ENCODE measurements at places on chromosomes 12 and 14.

DNA sequence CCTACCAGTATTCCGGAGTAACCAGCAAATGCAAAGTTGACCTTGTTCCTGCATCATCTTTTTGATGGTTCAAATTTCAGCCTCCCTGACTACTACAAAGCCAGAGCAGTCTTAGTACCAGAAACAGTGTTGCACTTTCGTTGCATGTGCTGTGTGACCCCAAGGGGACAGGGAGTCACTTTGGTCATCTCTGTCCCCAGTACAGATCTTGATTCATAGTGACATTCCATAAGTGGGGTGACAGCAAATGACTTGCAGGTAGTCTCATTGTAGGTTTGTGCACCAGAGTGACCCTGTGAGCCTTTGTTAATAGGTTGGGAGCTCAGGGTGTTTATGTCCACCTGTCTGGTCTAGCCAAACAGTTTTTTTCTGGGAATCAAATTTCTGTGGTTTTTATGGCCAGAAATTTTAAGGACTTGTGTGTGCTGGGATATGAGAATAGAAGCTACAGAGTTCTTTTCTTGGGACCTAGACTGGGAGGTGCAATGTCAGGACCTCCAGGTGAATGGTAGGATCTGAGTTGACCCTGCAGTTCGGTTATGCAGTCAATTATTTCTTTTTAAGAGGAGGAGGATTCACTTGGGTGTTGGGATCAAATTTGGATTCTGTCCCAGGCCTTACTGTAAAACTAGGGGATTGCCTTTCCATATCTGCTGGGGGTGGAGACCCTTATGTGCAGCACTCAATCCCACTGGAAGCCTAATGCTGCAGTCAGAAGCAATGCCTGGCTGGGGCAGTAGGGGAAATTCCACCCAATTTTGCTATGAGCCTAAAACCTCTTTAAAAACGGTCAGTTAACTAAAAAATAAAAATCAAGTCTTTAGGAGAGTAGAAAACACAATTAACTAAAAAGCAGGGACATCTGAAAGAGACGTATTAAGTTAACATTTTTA is 10.1 kb downstream of the EIF5 start:
- DNase-seq = no peak

GRCh38 chr14:101233391-101233790 is 327.9 kb upstream of the DIO3 start:
- DNase-seq = no peak

- no peak for DNase-seq
These were observed 152.0 kb downstream of the DACT1 start for GRCh38 chr14:58789736-58790135.

GRCh38 chr14:92687681-92688433 is 60.6 kb downstream of the LGMN start:
- no peak for DNase-seq

DNA sequence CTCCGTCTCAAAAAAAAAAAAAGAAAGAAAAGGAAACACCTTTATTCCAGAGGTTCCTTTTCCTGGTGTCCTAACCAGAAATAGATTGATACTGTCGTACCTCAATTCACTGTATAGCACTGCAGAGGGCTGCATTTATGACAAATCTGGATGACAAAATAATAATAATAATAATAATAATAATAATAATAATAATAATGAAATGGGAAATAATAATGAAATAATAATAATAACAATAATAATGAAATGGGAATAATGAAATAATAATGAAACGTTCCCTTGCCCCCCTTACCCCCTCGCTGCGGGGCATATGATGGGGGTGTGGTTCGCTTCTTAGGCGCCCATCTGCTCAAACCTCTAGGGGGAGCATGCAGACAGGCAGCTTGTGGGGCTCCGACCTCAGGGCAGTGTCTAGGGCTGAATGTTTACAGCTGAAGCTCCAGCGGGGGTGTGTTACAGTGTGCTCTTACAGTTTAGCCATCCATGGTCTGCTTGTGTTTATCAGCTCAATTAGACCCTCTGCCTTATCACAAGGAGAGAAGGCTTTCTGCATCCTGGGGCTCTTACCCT is 1088.3 kb upstream of the SEL1L start:
- no peak for DNase-seq

GRCh38 chr12:50053583-50053982 is 3.8 kb upstream of the ASIC1 start:
- DNase-seq = no peak

DNA sequence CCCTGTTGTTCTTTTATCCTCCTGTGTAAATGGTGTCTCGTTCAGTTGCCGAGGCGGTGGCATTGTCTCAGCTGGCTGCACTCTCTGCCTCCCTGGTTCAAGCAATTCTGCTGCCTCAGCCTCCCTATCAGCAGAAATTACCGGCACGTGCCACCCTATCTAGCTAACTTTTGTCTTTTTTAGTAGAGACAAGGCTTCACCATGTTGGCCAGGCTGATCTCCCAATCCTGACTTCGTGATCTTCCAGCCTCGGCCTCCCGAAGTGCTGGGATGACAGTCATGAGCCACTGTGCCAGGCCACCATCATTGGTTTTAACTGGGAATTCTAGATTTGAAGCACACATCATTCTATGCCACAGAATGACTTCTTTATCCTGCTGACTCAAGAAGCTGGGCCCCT is 175.3 kb upstream of the ALG10B start:
- no peak for DNase-seq

DNA sequence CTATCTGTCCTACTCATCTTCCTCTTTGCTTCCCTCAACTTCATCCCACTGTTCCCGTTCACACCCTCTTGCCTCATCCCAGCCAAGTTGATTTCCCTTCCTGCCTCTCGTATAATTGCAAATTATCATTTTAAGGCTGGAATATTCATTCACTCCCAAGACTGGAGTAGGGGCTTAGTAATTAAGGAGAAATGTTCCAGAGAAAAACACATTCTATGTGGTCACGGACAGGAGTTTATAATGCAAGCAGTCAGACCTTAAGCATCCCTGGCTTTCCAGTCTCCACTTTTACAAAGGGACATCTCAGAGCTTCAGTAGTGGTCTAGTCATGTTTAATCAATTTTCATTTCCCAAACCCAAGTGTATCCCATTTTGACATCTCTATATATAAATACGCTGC is 54.9 kb downstream of the TMEM132D start:
- DNase-seq = no peak

DNA sequence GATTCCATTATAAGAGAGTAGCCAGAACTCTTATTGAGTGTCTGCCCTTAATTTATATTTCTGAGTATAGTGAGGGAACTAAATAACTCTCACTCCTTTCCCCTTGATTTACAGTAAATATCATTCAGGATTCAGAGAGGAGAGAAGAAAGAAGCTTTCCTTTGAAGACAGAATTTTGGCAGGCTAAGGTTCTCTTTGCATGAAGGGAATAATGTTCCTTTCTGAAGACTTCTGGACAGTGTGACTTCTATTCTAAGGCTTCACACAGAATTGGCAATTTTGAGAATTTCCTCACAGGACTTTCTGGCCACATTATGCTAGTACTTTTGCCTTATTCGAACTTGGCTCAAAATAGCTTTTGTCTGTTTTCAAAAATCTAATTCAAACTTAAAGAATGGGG is 352.2 kb upstream of the FBXO33 start:
- DNase-seq = no peak

GRCh38 chr14:84209031-84209430 is 1320.9 kb upstream of the FLRT2 start:
- DNase-seq = no peak

DNA sequence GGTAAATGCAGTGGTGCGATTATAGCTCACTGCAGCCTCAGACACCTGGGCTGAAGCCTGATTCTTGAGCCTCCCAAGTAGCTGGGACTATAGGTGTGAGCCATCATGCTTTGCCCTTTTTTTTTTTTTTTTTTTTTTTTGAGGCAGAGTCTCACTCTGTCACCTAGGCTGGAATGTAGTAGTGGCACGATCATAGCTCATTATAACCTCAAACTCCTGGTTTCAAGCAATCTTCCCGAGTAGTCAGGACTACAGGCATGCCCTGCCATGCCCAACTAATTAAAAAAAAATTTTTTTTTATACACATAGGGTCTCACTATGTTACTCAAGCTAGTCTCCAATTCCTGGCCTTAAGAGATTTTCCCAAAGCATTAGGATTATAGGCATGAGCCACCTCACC is 6.9 kb downstream of the ATP2A2 start:
- DNase-seq = no peak

- DNase-seq = no peak
These were observed 4.5 kb downstream of the TCTN2 start for GRCh38 chr12:123675436-123675835.

GRCh38 chr14:99468836-99469592 is 11.6 kb downstream of the SETD3 start:
- DNase-seq = no peak

- no peak for DNase-seq
These were observed 134.5 kb downstream of the SLC38A1 start for GRCh38 chr12:46134205-46134811.

DNA sequence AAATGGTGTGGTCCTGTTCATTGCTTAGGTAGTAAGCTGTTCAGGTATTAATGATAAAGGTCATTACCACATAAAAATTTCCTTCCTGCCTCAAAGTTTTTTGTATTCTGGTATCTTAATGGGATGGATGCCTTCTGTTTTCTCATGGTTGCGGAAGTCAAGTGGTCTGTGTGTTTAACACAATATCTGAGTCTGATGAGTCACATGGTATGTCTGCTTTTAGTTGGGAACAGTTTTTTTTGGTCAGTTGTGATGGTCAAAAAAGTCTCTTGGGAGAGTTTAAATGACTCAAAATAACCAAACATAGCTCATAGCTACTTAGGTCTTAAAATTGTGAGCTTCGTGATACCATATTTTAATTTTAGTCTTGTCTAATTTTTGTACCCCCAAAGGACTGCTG is 40.7 kb downstream of the STK38L start:
- no peak for DNase-seq

DNA sequence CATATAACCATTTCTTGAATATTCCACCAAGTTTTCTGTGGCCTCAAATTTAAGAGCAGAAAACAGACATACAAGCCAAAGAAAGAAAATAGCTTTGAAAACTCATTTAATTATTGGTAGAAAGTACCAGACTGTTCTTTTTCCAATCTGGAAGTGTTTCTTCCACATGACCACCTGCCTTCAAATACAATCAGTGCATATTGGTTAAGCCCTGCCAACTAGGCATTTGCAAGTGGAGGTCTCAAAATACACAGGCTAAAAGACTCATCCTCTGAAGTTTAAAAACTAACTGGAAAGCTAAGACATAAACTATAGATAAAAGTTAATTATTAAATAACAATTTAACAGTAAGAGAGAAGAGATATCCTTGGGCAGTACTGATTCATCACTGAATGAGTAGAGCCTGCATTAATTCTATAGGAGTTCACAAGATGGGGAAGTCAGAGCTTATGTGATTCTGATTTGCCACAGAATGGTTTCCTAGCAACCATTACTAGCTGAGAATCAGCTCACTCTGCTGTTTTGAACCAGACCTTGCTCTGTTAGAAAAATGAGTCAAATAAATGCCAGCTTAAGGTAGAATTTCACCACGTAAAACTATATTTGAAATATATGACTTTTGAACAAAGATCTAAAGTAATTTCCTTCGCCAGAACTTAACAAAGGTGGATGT is 433.8 kb downstream of the FUT8 start:
- DNase-seq = no peak

DNA sequence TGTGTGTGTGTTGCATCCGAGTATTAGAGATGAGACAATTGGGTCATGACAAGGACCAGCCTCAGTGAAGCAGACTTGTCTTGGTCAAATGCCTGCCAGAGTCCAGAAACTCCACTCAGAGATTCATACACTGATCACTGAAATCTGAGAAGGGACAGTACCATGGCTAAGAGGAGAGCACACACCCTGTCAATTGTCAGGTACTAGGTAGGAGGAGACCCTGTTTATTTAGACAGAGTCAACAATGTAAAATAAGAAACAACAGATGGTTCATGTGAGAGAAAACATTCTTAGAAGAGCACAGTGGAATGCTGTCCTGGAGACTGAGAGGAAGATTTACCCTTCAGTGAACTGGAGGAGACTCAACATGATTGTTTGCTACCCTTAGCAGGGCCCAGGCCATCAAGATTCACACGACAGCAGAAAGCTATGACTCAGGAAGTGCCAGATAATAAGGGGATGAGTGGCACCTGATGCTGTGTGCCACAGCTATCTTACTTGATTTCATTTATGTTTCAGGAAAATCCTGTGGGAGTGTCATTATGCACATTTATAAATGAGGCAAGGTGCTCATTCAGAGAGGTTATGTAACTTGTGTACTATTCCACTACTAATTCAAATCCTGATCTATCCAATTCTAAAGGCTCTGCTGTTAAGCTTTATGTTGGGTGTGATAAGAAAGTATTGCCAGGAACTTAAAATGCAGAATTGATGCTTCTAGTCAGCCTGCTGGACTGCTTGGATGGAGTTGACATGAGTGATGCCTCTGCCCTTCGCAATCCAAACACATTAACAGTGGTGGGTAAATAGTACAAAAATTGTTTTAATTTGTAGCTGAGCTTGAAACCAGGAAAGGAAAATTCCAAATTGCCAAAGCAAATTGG is 136.6 kb upstream of the NEDD1 start:
- no peak for DNase-seq

GRCh38 chr12:10551375-10551774 is 45.7 kb downstream of the EIF2S3B start:
- DNase-seq = no peak

DNA sequence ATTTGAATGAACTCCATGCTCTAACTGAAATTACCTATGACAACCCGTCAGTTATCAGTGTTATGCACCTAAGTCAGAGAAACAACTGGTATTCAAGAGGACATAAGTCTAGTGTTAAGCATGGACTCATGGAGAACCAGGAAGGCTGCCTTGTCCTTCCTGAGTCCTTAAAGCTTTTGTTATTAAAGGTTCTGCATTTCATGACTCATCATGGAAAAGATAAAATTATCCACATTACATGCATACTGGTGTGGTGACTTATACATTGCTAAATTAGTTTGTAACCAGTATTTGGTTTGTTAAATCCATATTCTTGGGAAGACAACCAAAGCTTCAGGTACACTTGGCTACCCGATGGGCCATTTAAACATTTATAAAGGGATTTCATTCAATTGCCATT is 6.5 kb upstream of the OR4E1 start:
- DNase-seq = no peak

DNA sequence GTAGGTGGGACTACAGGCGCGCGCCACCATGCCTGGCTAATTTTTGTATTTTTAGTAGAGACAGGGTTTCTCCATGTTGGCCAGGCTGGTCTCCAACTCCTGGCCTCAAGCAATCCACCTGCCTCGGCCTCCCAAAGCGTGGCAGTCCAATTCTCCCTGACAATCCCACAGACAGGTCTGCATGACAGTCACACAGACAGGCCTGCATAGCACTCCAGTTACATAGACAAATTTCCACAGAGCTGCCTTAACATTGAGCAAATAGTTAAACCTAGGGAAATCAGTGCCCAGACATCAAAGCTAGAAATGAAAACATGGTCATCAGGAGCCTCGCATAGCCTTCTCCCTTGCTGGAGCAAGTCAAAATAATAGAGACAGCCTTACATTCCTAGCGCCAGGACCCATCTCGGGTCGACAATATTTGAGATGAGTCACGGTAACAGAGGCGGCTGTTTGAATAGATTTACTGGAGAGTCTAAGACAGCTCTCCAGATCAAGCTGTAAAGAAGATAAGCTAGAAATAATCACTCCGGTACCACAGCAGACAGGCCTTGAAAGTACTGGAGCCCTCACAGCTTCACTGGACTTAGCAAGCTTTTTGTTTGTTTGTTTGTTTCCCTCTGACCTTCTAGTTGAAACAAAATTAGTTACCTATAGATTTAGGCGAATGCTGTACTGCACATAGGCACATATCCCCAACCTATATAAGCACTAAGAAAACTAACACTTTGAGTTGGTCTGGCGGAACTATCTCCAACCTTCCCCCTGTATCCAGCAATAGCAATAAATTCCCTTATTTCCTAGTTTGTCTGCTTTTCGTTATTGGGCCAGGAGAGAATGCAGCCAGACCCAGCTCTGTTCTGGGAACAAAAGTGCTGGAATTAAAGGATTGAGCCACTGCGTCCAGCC is 23.8 kb upstream of the PYROXD1 start:
- DNase-seq = no peak

Measured in activated B cell treated with CpG ODN at 0.5 μM for 24 hours (primary cell).